ENCODE measurements at places on chromosomes 6 and 20.

GRCh38 chr6:166952121-166952520, 4.2 kb downstream of the RNASET2 start:
- no peak for DNase-seq

DNA sequence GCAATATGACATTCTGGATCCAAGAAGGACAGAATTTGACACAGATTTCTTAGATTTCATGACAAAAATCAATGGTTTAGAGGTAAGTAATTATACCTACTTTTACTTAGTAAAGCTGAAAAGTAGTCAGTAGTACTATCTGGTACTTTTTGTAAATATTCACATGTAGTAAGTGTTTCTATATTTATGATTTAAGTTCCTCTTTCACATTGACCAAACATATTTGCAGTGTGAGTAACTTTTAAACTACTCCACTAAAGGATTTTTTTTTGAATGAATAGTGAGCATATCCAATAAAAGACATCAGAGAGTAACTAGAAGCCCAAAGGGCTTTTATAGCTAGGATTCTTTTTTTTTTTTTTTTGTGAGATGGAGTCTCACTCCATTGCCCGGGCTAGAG, 60.8 kb downstream of the DNAH8 start:
- DNase-seq, result no peak

DNA sequence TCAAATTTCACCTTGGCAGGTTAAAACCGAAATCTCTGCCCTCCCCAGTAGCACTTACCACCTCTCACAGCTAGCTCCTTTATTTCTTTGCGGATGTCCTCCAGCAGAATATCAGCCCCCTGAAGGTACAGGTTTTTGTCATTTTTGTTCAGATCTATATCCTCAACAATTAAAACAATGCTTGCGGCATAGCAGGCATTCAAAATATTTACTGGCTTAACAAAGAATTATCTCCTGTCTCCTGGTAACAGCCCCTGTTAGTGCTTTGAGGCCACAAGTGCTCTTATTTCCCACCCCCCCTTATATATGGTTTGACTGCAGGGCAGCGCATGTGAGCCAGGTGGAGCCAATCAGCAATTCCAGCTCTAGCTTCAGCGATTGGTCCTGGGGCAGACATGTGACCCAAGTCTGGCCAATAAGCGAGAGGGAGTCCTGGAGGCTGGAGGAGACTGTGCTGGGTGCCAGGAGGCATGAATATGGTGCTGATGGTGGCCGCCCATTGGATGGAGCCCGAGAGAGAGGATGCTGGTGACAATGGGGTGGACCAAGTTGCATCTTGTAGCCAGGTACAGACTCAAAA, 21.0 kb downstream of the SULF2 start:
- no peak for DNase-seq

GRCh38 chr6:328136-328670, 35.9 kb downstream of the DUSP22 start:
- DNase-seq, result no peak

- no peak for DNase-seq
These were observed 106.4 kb downstream of the RALGAPA2 start for GRCh38 chr20:20606050-20606449.

GRCh38 chr6:88596801-88597200, 366.6 kb downstream of the RNGTT start:
- DNase-seq, result no peak

GRCh38 chr6:111462770-111463391, 20.1 kb downstream of the REV3L start:
- DNase-seq, result no peak

DNA sequence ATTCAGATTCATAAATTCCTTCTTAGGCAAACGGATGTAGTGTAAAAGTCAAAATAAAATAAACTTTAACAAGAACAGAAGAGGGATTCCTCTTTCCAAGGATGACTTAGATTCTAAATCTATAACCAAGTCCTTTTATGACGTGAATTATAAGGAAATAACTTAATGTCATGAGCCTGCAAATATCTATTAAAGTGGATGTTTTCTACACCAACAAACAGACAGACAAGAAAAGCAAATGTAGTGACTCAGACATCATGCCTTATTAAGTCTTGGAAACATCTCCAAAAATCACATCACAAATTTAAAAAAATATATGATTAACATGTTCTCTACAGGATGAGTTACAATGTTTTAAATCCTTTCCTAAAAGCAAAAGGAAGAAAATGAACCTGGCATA, 397.1 kb downstream of the ESR1 start:
- no peak for DNase-seq

DNA sequence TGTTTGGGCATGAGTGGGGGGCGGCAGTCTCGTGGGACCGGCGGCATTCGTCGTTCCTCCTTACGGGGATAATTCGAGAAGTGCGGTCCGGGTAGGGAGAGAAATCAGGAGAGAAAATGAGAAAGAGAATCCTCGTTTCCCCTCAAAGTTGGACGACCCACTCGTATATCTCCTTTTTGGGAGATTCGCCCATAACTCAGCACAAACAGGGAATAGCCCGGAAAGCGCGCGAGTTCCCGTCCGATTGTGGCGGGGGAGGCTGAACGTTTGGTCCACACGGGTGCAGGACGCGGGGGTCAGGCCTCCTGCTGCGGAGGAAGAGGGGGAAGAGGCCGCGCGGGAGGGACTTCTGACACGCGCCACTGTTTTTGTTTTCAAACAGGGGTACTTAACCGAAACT, 42.4 kb downstream of the POPDC3 start:
- DNase-seq, result no peak

DNA sequence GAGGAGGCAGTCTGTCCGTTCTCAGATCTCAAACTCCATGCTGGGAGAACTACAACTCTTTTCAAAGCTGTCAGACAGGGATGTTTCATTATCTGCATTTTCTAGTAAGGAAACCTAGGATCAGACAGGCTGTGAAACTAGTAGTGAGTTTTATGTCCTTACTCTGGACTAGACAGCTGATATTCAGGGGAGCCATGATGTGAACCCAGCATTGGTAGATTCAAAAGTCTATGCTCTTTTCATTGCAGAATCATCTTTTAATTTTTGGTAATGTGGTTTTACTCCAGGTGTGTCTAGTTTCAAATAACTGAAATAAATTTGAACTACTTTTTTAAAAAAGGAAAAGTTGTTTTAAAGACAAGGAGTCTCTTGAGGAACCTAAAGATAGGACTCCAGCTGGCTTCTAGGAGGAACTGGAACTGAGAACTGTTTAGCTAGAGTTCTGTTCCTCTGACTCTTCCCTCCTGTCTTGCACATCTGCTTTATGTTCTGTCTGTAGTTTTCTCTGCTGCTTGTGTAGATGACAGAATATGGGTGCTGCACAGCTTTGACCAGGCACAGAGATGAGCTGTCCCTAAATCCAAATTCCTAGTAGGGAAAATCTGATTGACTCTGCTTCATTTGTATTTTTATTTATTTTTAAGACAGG, 27.8 kb upstream of the RNF144B start:
- no peak for DNase-seq

DNA sequence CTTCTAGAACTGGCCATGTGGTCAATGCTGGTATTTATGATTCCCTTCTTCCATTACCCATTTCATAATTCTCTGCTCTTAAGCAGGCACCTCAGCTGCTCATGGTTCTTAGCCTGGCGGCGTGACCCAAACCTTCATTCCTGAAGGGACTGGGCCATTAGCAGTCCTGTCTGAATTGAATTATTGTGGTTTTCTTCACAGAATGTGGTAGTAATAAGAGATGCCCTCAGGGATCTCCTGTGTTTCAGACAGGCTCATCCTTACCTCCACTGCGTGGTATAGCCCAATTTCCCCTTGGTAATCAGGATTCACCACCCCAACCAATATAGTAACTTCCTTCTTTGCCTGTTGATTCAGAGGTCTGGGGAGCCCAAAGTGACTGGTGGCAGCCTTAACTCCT, 37.6 kb downstream of the PKIB start:
- no peak for DNase-seq

- DNase-seq, result no peak
These were observed 565.9 kb upstream of the RNF217 start for GRCh38 chr6:124396361-124396760.

DNA sequence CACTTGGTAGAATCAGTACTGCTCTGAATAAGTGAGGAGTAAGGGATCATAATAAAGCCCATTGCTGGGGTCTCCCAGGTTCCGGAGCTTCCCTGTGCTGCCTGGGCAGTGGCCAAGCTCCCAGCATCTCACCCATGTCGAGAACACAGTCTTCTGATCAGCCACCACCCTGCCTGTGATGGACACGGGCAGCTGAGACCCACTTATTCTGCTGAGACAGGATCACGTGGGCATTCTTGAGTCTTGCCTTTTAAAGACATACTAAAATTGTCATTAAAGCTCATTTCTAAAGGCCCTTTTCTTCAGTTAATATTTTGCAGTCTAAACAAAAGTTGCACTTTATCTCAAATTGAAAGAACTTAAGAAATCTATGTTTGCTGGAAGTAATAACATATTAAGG, 42.7 kb upstream of the SLC22A2 start:
- no peak for DNase-seq

- peak; percentile 56 for DNase-seq
These were observed 39.2 kb downstream of the ZMYND8 start for GRCh38 chr20:47317127-47317895.

DNA sequence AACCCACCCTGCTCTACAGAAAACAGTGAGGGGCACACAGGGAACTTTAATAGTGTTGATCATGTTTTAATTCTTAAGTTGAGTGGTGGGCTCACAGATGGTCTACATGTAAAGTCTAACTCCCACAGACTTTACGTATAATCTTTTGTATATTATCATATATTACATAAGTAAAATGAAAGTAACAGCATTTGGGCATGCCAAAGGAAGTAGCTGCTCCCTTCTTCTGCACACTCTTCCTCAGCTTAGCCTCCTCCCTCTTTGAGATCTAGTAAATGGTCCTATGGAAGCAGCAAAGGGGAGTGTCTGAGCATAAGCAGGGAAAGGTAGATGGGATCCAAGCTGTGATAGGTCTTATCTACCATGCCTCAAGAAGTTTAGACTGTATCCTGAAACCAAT, 11.2 kb downstream of the MED20 start:
- DNase-seq, result no peak

- DNase-seq, result no peak
These were observed 1109.1 kb downstream of the HACE1 start for GRCh38 chr6:103750603-103751002.

DNA sequence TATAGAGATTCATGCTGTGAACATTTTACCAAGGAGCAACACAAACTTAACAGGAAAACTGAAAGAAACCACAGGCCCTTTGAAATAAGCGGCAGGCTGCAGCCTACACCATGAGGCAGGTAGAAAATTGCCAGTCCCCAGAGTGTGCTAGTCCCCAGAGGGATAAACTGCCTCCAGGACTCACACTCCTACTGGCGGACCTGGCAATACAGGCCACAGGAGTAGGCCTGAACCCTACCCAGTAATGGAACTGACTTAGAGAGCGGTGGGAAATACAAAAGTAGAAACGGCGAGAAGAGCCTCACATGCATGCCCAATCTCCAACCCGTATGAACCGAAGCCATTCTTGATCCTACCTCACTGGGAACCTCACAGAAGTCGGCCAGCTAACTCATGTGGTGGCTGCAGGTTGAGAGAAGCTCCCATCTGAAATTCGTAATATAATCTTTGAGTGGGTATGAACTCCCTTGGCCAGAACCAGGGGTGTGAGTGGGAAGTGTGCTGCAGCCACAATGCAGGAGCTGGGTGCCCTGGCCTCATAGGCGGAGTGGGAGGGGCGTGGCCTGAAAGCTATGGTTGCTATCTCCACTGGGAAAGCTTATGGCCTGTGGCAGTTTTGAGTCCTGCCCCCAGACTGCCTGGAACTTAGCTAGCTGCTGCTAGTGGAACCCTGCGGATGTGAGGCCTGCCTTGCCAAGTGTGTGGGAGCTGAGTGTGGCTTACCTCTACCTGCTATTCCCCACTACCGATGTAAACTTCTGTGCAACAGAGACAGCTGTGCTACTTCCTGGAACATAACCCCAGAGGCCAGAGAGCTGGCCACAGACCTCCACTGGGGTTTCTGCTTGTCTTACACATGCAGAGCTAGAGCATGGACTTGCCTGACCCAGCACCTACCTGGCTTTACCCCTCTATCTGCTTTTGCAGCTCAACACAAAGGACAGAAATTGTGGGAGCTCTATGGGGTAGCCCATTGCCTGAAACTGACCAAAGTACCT, 146.5 kb upstream of the COL21A1 start:
- DNase-seq, result no peak

- DNase-seq, result peak; percentile 72
These were observed 20.7 kb upstream of the TRIM27 start for GRCh38 chr6:28944412-28944865.

- DNase-seq, result no peak
These were observed 1.8 kb upstream of the PEX7 start for GRCh38 chr6:136820561-136820960.

DNA sequence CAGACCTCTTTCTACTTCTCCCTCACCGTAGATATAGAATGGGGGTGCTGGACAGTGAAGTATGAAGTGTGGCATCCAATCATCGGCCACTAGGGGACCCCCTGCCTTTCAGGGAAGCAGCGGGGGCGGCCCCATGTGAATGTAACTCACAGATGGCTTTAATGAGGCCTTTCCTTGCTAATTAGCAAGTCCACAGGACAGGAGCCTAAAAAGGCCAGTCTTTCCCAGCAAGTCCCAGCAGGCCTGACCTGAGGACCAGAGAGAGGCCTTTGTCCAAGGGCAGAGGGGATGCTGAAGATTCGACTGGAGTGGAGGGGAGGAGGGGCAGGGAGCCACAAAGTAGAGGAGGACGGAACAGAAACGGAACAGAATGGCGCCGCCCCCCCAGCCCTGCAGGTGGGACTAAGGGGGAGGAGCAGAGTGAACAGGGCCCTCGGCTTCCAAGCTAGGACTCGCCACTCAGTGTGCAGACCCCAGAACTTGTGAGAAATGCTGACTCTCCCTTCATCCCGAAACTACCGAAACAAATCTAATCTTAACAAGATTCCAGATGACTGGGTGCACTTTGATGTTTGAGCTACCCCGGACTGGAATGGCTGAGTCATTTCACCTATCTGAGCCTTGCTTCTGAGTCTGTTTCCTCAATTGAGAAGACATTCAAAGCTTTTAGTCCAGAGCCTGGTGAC, 5.8 kb downstream of the C6orf132 start:
- DNase-seq, result no peak

DNA sequence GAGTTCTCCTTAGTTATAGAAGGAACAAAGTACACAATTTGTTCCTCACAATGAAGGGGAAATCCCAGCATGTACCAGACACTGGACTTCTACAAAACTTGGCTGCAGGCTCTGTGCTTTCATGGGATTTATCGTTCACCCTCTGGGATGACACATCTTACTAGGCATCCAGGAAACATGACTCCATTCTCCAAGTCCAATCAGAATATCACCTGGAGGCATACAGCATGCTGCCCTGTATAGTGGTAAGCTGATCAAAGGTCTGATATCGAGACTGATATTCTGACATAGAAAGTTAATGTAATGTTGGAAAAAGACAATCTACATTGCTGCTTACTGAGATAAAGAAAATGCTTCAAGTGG, 6.7 kb downstream of the RWDD2A start:
- no peak for DNase-seq

GRCh38 chr6:208364-208763, 83.9 kb upstream of the DUSP22 start:
- DNase-seq, result no peak
